NCI-H1417 (cell line): ENCODE measurements at places on chromosomes 4 and X.

- DNase-seq, result no peak
These were observed 574.3 kb upstream of the DIPK2B start for GRCh38 chrX:45774961-45775360.

DNA sequence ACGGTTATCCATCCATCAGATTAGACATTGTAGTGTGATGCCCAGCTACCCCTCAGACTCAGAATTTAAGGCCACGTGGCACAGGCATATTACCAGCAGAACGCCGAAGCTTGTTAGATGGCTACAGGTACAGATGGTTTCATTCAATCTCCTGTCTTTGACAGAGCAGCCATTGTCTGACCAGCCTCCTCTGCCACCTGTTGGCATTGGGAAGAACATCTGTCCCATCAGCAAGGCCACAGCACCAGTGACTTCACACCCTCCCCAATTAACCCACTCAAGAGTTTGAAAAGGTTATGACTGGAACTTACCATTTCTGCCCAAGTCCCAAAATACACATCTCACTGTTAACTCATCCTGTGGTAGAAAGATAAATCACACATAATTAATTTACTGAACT, 22.0 kb upstream of the PHKA2 start:
- no peak for DNase-seq

- DNase-seq, result peak; percentile 56
These were observed 29.3 kb downstream of the FAM199X start for GRCh38 chrX:104195489-104196084.

GRCh38 chrX:12210196-12210815, 72.0 kb downstream of the FRMPD4 start:
- no peak for DNase-seq

DNA sequence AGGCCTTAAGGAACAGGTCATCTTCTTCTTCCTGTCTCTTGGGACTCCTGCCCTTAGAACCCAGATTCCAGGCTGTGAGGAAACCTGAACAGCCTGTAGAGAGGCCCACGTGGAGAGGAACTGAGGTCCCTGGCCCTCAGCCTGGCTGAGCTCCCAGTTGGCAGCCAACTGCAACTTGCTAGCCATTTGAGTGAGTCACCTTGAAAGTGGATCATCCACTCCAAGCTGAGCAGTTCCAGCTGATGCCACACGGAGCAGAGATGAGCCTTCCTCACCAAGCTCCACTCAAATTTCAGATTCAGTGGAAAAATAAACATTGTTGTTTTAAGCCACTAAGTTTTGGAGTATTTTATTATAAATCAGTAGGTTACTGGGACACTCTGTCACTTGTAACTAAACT, 392.5 kb downstream of the BCOR start:
- peak; percentile 32 for DNase-seq

- no peak for DNase-seq
These were observed 8.7 kb upstream of the TECRL start for GRCh38 chr4:64417974-64418373.

GRCh38 chr4:6472387-6473263, at the start of gene PPP2R2C:
TSS of gene PPP2R2C (minus strand) at chr4:6472614. CDS start at chr4:6472229, 385 bp downstream.
- DNase-seq, result no peak

GRCh38 chr4:8748236-8748575, 123.4 kb downstream of the HMX1 start:
- DNase-seq, result no peak

- DNase-seq, result no peak
These were observed 53.1 kb upstream of the HGFAC start for GRCh38 chr4:3388471-3389232.

DNA sequence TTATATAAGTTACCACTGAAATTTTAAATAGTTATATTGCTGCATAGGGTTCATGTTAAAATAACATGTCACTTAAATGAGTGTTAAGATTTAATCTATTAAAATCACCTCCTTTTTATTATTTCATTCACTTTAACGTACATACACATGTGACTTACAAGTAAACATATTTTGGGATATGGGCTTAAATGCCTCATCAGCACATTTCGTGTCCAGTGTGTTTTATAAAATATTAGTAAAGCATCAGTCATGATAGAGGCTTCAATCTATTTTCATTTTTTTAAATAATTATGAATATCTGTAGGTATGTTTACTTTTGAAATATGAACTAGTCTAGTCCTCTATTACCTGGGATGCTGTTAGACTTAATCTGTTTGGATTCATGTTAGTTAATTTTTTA, 143.6 kb downstream of the NPNT start:
- DNase-seq, result no peak

DNA sequence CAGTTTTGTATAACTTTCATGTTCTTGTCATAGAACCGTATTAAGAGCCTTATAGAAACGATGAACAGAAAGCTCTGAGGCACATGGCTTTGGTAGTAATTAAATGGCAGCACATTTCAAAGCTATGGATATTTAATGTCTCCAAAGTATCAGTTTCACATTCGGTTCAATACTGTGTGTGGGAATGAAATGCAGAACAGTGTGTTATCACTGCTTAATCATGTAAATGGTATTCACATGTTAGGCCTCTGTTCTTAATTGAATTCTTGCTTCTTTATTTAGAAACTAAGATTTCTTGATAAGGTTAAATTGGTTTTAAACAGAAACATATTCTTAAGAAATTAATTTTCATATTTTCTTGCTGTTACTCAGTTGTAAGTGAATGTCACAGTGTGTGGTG, 701.0 kb upstream of the PITX2 start:
- no peak for DNase-seq

GRCh38 chr4:44668526-44668925, 9.7 kb upstream of the GUF1 start:
- DNase-seq, result no peak

DNA sequence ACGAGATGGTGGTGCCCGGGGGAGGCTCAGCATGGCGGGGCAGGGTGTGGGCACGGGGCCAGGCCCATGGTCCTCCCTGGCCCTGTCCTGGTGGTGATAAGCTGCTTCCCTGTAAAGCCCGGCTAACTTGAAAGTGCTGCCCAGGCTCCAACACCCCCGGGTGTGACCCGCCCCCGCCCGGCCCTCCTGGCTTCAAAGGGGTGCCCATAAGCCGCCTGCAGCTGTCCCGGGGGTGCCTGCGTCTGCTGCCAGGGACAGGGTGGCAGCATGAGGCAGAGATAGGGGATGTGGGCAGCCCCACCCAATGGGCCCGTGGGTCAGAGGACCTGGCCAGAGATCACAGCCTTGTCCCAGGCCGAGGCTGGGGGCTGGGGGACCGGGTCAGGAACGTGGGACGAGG, 18.1 kb downstream of the FGFRL1 start:
- DNase-seq, result no peak

- no peak for DNase-seq
These were observed 68.6 kb downstream of the NHS start for GRCh38 chrX:17443556-17443955.

DNA sequence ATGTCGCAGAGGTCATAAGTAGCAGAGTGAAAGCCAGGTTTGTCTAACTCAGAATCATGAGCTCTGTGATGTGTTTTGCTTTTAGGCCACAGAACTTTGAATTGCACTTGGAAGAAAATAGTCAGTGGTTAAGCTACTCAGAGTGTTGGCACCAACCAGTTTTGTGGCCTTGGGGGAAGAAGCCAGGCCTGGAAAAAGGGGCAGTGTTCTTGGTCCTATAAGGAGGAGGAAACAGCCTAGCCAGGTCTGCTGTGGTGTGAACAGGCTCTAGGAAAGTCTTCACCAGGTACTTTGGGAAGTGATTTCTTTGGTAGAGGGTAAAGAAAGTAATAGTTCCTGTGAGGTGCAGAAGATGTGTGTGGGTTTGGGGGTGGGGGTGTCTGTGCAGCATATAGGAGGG, 49.2 kb downstream of the FHIP1A start:
- no peak for DNase-seq

GRCh38 chrX:100663642-100664041, 19.6 kb downstream of the SRPX2 start:
- DNase-seq, result peak; percentile 36

- DNase-seq, result no peak
These were observed 590.0 kb downstream of the BCOR start for GRCh38 chrX:39507617-39508299.

- DNase-seq, result no peak
These were observed 8.7 kb downstream of the EIF2S3 start for GRCh38 chrX:24063488-24063887.

- DNase-seq, result no peak
These were observed 161.1 kb upstream of the NAP1L5 start for GRCh38 chr4:88858752-88859151.

- peak; percentile 53 for DNase-seq
These were observed 56.7 kb downstream of the NAF1 start for GRCh38 chr4:163109967-163110366.

DNA sequence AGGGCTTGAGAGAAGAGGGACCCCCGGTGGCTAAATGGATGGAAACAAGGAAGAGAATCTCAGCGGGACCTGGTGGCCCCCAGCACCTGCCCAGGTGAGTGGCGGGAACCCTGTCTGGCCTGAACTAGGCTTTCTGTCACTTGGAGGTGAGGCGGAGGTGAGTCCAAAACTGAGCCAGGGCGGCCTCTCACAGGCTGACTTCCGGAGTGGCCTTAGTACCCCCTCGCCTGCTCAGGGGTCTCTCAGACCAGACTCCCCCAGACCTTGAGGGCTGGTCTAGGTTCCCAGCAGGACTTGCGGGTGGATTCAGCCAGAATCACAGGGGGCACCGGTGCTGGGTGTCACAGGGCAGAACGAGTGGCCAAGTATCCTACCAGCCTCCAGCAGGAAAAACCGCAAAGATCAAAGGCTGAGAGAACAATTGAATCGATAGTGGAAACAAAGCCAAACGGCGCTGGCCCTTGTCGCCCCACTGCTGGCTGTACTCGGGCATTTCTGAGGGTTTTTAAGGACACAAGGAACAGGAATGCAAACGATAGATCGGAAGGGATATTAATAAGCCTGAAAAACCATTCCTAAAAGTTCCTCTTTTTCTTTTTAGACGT, 67.8 kb downstream of the WFS1 start:
- no peak for DNase-seq

DNA sequence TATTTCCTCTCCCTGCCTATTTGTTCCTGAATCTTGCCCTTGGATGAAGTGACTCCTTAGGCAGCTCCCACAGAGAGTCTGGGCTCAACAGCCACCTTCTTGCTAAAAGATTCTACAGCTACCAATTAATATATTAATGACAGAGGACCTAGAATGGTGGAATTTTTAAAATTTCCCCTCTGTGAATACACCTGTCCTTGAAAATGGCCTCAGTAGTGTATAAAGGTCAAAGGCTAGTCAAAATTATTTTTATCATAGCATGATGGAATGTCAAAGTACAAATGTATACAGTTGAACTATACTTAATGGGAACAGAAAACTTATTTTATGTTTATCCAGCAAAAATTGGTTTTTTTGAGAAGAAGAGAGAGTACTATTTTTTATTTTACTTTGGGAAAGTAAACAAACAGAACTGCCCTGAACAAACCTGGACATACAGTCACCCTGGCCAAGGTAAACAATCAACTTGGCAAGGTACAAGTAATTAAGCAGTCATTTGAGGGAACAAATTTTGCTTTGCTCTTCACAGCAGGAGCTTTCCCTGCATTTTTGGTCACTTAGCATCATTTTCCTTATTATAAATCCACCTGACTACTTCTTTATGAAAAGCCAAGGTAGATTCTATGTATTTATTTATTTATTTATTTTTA, 250.8 kb downstream of the INPP4B start:
- DNase-seq, result no peak

DNA sequence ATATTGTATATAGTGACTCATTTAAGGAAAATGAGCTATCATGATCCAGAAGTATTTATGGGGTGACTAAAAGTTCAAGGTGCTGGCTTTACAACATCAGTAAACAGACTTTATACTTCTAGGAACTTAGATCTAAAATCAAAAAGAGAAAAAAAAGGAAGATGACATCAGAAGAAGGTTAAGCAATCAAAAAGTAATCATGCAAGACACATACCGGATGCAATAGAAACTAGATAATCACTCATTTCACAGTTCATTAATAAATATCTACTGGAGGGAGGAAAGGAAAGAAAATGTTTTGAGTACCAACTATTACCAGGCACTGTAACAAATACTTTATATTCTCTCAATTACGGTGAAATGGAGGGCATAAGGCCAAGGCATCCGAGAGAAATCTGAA, 276.4 kb downstream of the SPRY1 start:
- DNase-seq, result no peak

GRCh38 chr4:150289198-150289597, 211.0 kb downstream of the DCLK2 start:
- DNase-seq, result no peak

DNA sequence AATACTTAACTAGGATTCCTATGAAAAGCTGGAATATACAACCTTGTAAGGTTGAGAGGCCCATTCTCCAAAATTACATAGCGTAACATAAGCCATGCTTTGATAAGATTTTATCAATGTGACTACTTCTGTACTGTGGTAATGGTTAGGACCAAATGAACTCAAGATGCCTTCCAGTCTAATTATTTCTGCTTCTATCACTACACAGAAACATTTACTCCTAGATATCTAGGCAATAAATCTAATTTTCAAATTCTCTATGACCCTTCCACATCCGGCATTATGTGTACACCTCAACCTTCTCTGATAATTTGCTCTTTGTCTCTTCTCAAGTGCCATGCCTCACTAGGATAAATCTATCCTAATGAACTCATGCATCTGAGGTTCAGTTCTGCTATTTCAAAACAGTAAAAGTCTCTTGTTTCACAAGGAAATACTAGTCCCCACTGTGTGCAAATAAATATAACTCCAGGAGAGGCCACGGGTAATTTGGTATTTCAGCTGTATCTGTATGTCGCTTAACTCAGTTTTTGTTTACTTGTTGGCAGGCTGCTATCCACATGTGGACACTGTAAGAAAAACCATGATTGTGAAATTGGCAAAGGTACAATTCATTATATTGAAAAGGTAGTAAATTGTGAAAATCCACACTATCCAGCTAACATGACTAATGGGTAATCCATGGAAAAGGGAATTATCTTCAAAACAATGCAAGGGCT, 93.3 kb downstream of the PRDM5 start:
- no peak for DNase-seq

- no peak for DNase-seq
These were observed 277.7 kb upstream of the CLNK start for GRCh38 chr4:10962246-10962645.

DNA sequence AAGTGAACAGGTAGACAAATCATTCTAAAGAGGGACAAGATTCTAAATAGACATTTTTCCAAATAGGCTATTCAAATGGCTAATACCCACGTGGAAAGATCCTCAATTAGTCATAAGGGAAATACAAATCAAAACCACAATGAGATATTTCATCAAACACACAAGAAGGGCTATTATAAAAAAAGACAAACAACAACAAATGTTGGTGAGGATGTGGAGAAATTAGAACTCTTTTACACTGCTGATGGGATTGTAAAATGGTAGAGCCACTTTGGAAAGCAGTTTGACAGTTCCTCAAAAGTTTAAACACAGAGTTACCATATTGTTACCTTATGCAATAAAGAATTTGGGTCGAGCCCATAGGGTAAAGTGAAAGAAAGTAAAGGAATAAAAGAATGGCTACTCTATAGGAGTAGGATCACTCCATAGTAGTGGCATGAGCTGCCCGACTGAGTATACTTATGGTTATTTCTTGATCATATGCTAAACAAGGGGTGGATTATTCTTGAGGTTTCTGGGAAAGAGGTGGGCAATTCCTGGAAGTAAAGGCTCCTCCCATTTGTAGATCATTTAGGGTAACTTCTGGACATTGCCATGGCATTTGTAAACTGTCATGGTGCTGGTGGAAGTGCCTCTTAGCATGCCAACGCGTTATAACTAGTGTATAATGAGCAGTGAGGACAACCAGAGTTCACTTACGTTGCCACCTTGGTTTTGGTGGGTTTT, 58.9 kb upstream of the FAM9C start:
- DNase-seq, result no peak

- no peak for DNase-seq
These were observed 60.1 kb upstream of the S100G start for GRCh38 chrX:16589826-16590225.

GRCh38 chrX:48606091-48606490, 8.8 kb downstream of the WDR13 start:
- DNase-seq, result no peak
